ENCODE measurements at places on chromosomes 1 and 21. TPM values are rescaled to one million over a fixed set of nuclear protein-coding genes. Genes with fewer than 3 reads are reported as not detected.

The OR6N1 gene
- total RNA-seq: not detected

The LGR6 gene
- total RNA-seq: 0.25 TPM

DNA sequence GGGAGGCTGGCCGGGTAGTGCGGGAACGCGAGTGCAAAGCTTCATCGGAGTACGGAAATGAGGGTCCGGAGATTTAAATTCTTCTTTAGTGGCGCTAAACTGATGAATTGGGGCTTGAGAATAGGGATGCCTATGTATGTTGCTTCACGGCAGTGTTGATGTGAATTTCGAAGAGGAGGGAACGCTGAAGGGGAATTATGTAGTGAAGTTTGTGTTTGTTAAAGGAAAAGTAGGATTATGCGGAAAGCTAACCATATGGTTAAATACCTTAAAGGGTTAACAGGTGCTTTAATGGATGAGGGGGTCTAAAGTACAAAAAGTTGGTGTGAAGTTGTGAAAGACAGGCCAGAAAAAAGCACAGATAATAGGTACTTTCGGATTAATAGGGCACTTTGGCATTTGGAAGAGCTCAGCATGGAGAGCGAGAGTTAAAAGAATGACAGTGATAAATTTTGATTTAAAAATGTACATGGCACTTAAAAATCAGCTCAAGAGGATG, 1.4 kb downstream of the HS2ST1 start:
- no peak for DNase-seq

GRCh38 chr1:1243807-1244191, 2.7 kb downstream of the C1QTNF12 start:
- peak; percentile 41 for DNase-seq
